NCI-H774 (cell line): ENCODE measurements at places on chromosomes 5 and 9.

DNA sequence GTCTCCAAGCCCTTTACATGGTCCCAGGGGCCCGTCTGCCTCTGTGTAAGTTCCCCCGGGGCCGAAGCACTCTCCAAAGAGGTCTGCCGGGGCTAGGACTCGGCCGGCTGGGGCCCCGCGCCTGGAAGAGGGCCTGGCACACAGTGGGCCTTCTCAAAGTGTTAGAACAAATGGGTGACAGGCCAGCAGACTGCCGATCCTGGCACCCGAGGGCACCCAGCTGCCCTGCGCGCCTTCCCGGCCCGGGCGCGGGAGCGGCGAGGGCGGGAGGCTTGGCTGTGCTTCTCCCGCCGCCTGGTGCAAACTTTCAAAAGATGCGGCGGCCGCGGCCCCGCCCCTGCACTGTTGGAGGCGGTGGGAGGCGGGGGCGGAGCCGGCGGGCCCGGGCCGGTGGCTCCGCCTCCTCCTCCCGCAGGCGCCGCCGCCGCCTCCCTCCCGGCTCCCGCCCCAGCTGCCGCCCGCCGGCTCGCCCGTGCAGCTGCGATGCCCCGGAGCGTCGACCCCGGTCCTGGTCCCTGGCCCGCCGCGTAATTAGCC, at the start of gene NEURL1B:
TSS of gene NEURL1B (plus strand) at position 442 of the 537 bp plus-strand sequence. CDS start 144 bp downstream, outside the sequence.
- peak; percentile 81 for DNase-seq

- no peak for DNase-seq
Measured at GRCh38 chr9:94017939-94018531, 62.9 kb upstream of the BARX1 start.

GRCh38 chr9:114240216-114240615, 82.7 kb upstream of the ORM1 start:
- no peak for DNase-seq

- no peak for DNase-seq
Measured at GRCh38 chr9:120931231-120932085, 4.9 kb upstream of the TRAF1 start.

DNA sequence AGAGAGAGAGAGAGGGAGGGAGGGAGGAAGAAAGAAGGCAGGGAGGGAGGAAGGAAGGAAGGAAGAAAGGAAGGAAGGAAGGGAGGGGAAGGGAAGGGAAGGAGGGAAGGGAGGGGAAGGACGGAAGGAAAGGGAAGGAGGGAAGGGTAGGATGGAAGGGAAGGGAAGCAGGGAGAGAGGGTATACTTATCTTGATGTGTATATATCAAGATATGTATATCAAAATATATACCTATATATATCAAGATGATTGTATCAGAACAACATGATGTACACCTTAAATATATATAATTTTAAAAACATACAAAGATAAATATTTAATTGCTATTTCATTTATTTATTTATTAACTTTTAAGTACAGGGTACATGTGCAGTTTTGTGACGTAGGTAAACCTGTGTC, 96.8 kb upstream of the ADAMTS16 start:
- no peak for DNase-seq

DNA sequence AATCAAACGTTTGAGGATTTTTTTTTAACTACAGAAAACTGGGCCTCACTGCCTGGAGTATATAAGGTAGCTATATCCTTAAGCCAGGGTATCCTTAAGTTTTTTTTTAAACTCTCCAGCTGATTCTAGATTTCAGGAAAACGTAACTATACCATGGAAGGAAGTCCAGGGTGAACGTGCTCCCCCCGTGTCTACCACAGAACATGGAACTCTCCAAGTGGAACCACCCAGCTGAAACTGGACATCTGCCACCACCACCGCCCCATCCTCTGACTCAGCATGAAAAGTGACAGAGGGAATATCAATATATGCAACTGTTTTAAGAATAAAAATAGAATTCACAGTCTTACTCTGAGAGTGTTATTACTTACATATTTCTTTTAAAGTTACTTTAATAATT, 61.3 kb downstream of the DROSHA start:
- DNase-seq: no peak

GRCh38 chr5:64680289-64680688, 10.0 kb upstream of the SHISAL2B start:
- DNase-seq: no peak

DNA sequence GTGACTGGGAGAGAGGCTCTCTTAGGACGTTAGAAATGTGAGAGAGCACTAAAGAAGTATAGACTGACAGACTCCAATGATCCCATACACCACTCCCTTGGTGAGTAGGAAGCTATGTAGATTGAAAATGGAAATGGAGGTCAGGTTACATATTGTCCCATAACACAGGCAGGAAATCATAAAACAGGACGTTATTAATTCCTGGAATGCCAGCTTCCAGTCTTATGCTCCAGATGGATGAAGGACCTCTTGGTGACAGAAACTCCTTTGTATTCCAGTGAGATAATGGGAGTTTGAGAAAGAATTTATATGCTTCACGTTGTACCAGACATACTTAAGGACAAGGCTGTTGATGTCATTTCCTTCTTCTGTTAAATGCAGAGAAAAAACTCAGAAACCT, 338.2 kb upstream of the ITGA1 start:
- DNase-seq: no peak

GRCh38 chr5:74257645-74258313, 382.7 kb downstream of the ENC1 start:
- DNase-seq: no peak

DNA sequence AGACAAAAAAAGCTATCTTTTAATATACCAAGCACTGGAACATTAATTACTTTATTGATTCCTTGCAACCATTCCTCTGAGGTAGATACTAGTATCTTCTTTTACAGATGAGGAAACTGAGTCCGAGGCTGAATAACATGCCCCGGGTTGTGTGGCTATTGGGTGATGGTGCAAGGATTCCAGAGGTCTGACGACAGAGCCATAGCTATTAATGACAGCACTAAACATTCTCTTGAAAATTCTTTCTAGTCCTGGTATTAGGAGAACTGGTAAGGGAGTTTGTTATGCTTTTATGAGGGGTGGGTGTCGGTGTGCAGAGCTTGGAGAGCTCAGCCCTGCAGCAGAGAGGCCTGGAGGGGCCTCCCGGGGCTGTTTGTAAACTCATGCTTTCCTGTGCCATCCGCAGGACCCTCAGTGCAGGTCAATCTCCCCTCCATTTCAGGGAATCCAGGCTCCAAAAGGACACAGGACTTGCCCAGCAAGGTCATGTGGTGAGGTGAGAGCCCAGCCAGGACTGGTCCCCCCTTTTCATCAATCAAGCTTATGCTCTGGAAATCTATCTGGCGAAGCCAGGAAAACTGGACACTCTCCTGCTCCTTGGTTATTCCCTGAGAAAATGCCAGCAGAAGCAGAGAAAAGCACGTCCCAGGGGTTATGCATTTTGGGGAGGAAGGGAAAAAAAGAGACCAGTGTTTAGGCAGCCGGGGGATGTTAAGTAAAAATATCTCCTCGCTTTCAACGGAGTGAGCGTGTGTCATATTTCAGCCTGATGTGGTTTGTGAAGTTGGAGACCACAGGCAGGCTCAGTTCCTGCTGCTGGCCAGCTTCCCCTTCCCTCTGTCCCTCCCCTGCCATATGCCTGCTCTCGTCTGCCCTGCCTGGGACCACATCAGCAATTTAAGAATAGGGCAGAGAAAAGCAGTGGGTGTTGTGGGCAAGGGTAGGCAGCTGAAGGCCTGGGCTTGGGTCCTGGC, 3.7 kb downstream of the GSN start:
- DNase-seq: no peak

DNA sequence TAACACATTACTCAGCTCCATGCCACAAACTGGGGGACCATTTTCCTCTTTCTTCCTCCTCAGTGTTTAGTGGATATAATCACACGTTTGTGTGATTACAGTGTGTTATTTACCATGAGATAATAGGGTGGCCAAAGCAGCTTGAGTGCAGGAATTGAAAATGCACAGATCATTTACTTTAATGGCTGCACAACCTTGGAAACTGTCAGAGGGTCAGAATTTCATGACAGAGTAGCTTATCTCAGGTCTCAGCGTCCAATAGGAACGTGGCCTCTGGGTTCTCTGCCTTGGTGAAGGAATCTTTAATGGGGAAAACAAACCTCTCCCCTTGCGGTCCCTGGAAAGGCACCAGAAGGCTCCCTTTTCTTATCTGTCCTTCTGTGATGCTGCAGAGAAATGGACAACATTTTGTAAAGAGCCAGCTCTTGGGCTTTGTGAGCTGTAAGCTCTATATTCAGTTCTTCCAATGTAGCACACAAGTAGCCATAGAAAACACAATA, 87.4 kb upstream of the CD180 start:
- no peak for DNase-seq

DNA sequence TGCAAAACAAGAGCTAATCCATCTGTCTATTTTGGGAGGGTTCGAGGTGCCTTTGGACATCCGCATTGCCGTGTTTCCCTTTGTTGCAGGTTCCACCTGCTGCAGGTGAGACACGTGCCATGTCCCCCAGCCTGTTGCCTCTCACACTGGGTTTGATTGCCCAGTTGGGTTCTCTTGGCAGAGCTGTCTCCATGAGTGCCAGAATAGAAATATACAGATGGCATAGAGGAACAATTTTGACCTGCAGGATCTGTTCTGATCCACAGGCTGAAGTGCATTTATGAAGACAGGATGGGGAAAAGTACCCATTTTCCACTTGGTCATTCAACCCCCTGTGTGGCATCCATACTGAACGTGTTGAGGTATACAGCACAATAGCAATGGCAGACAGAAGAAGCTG, 178.1 kb downstream of the SGCD start:
- peak; percentile 49 for DNase-seq

DNA sequence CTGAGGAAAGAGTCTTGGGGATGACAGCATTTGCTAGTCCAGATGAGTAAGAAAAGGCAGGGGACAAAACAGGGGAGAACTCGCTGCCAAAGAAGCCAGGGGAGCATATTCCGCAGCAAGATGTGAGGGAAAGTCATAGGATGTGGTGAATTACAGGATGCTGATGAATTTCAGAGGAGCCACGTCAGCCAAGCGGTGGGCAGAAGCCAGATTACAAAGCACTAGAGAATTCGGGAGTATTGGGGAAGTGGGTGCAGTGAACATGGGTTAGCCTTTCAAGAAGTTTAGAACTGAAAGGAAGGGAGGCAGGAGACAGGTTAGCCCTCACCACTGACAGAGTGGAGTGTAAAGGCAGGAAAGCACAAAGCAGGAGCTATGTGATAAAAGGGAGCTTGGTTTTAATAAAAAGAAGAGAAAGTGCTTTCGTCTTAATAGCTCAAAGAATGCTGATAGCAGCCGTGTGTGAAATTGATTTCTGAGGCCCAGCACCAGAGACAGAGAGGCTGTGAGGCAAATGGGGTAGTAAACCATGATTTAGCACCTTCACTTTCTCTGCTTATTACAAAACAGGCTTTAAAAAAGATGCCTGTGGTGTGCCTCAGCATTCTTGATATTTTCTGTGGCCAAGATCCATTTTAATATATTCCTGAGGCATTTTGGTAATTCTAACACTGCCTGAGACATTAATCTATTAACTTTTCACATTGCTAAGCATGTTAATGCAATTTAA, 16.9 kb downstream of the ADAMTSL1 start:
- DNase-seq: no peak

DNA sequence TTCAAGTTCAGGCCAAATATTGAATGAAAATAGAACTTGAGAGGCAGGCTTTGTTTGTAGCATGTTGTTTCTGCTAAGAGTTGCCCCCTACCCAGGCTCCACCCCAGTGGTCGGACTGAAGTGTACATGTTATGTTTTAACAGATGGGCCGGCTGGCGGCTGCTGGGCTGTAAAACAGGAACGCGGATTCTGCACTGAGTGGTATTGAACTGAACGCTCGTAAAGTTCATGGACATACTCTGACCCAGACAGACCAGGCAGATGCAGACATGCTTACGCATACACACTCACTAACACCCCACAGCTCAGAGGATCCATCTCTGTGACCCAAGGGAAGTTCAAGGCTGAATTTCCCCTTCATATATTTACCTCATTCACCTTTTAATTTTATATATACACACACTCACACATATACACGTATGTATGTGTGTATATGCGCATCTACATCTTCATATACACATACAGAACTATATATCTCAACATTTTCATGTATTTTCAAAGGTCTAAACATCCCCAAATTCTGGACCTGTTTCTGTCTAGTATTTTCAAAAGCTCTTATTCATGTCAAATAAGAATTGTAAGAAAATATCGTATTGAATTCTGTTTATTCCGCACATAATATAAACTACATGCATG, 1.4 kb downstream of the MARCHF3 start:
- peak; percentile 16 for DNase-seq

GRCh38 chr9:79829566-79830302, 258.0 kb downstream of the TLE4 start:
- no peak for DNase-seq

DNA sequence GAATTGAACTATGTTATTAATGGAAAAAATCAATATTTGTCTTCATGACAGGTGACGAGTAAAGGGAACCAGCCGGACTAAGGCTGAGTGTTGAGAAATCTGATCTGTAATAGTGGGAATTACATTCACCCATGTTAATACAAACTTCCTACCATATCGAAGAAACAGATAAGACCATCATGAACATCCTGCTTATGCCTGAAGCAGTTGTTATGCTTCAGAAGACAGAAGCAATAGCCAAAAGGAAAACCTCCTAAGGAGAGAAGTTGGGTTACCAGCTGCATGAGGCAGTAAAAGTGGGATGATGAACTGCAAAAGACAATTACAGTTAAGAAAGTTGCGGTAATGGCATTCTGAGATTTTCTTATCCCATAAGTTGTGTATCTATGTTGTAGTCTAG, 281.5 kb downstream of the GABRB2 start:
- no peak for DNase-seq

- no peak for DNase-seq
Measured at GRCh38 chr9:127118597-127119319, 3.7 kb downstream of the ANGPTL2 start.

- DNase-seq: no peak
Measured at GRCh38 chr5:110386782-110387181, 339.7 kb downstream of the TMEM232 start.

GRCh38 chr5:81302596-81302995, 1.2 kb downstream of the ZCCHC9 start:
- no peak for DNase-seq

DNA sequence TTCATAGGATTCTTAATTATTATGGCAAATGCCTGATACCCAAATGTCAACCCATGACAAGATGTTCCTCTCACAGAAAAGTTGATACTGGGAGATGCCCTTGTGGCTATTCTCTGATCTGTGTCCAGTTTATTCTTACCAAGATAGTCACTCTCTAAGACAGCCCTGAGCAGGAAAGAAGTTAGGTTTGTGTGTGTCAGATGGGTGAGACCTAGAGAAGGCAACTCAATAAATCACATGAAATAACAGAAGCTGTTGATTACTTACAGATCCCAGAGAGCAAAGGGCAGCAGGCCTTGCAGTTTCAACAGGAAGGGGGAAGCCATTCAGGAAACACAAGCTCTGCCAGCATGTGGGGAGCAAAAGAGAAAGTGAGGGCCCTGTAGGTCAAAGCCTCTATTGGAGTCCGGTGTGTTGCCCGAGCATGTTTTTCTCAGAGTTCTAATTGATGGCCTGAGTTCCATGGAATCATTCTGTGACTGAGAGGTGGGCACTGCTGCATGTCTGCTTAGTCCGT, 1193.7 kb upstream of the CDH18 start:
- no peak for DNase-seq

GRCh38 chr9:7341571-7341970, 458.0 kb downstream of the DMAC1 start:
- DNase-seq: no peak
